Fibroblast of mammary gland (primary cell): ENCODE measurements at places on chromosomes 4 and X.

- no peak for DNase-seq
Measured at GRCh38 chr4:142596595-142596994, 249.5 kb downstream of the INPP4B start.

GRCh38 chrX:133434197-133434820 lies 19.0 kb upstream of the GPC4 start:
- DNase-seq, result no peak

GRCh38 chrX:126575911-126576310 lies 23.3 kb upstream of the DCAF12L1 start:
- no peak for DNase-seq

DNA sequence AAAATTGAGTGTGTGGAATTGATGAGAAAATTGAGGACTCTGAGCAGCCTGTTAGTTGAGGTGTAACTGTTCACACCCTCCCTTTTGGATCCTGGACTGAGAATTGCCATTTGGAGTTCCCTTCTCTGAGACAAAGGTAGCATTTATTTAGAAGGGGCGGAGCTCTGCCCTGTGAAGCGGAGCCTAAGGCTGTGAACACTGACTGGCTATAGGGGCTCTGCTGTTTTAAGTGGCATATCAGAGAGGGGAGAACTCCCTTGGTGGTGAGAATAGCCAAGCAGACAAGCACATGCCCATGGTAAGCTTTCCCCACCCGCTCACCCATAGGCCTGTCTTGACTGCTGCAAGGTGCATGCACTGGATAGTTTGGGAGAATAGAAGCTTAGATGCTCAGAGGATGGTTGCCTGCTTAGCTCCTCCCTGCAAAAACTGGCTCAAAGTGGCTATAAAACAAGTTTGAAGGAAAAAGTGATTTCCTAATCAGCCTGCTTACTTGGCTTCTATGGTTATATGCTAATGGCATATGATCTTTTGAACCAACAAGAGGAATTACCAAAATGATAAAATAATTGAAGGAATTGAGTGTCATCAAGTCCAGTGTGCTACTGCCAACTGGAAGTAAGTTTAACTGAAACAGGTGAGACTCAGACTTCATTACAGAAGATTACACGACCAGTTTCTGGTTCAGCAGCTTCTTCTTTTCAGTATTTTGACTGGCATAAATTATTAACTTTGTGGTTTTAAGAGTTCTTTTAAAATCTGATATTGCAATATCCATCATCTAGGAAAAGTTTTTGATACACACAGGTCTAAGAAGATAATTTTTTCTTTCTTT lies 108.4 kb downstream of the AFF1 start:
- no peak for DNase-seq

DNA sequence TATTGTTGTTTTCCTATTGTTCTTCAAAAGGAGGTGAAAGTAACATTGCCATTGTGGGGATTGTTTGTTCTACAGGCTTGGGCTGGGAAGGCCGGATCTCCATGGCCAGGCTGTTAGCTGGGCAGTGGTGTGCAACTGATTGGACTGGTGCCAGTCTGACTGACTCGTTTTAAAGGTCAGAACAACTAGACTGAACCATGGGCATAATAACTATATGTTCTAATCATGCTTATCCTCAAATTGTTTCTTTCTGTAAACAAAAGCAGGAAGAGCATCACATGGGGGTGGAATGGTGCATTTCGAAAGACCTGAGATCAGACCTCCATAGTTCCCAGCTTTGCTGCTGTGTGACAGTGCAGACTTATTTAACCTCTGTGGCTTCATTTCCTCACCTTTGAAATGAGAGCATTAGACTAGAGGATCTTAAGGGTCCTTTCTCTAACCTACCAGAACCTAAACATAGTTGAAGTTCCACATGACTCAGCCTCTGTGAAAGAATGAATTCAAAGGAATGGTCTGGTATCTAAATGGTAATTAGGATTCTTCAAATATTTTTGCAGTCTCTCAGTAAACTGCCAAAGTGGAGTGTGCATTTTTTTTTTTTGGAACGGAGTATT lies 66.7 kb upstream of the PGRMC2 start:
- DNase-seq, result peak; percentile 77

- DNase-seq, result peak; percentile 73
Measured at GRCh38 chr4:82798168-82799005, at the start of gene SCD5. SCD5 (minus strand) TSS chr4:82798796; CDS start chr4:82798537, 259 bp downstream.

DNA sequence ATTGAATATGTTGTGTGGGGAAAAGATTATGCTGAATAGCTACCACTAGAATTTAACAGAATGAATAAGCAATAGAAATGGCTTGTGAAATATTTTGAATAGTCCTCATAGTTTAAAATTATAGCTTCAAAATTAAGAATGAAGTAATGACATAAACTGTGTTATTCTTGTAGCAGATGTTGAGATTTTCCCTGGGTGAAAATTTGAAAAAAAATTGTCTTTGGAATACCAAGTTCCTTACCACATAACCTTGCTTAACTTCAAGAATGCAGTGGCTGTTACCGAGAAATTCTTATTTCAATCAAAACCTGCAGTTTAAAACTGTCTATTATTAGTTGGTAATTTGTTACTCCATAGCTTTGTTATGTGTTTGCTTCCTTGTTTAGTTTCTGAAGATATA lies 1268.6 kb downstream of the RAPGEF2 start:
- no peak for DNase-seq

GRCh38 chrX:74797338-74797887 lies 127.8 kb downstream of the NEXMIF start:
- no peak for DNase-seq

GRCh38 chr4:152940461-152940860 lies 4.3 kb downstream of the FHDC1 start:
- DNase-seq, result no peak

GRCh38 chr4:61011051-61011450 lies 189.1 kb upstream of the ADGRL3 start:
- DNase-seq, result no peak

DNA sequence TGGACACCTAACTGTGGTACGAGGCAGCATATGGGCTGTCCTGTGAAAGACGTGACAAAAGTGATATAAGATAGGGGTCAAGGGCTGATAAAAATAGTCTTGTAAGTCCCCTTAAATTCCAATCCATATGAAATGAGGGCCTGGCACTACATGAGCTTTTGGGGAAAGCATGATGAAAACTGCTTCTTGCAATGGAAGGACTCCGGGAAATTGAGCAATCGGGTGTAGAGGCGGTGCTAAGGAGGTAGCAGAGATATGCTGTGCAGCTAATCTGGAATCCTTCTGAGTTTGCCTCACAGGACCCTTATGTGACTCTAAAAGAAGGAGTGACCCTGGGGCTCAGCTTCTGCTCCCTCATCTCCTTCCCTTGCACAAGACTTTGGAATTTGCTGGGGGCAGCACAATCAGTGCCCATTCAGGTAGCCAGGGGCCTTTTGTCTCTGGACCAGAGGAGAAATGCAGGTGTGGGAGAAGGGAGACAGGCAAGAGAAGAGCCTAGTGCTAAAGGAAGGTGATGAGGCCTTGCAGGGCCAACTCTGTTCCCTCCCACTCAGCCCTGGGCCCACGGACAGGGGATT lies 12.8 kb downstream of the CLDN2 start:
- peak; percentile 42 for DNase-seq

GRCh38 chrX:70032792-70033191 lies 16.9 kb downstream of the AWAT2 start:
- no peak for DNase-seq

DNA sequence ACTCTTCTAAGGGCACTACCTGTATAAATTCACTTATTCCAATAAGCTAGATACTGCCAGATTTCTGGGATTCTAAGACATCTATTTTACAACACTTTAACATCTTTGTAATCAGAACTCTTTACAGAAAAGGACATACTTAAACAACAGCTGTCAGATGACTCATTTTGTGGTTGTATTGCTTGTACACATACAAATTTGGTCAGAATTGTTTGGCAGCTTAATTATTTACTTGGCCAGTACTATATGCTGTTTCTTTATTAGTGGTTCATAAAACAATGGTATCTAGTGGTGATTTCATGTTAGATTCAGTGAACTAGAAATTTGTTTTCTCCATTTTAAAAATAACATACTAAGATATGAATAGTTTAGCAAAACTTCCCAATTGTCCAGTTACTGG lies 27.2 kb downstream of the PALLD start:
- DNase-seq, result peak; percentile 92

DNA sequence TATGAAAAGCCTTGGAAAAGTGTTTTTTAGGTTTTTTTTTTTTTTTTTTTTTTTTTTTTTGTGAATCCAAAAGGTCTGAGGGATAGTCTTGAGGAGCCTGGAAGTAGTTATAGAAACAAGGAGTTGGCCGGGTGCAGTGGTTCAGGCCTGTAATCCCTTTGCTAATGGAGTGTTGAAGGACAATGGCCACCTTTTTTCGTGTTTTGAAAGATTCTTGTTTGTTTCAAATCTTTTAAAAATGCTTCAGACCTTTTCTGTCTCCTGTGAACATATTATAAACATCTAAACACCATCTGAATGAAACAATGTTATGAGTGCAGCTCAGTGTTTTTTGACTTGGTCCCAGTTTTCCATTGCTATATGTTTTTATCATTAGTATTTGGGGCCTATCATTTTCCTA lies 177.8 kb downstream of the SOWAHB start:
- DNase-seq, result no peak

GRCh38 chrX:9532349-9532748 lies 67.5 kb downstream of the TBL1X start:
- DNase-seq, result peak; percentile 65

DNA sequence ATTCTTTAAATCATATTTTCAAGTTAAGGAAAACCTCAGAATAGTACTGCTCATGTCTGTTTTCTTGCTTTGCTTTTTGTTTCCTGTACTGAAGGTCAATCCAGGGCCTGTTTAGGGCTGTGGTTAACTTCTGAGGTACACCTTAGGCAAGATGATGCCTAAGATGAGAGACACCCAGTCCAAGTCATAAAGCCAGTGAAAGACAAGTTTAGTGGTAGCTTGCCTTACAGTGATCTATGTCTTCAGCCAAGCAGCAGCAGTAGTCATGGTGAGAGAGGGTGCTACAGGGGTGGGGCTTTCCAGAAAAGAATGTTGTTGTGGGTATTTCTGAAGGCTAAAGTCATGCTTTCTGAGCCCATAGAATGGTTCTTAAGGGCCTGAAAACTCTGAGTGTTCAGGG lies 173.7 kb downstream of the VSIG4 start:
- no peak for DNase-seq

DNA sequence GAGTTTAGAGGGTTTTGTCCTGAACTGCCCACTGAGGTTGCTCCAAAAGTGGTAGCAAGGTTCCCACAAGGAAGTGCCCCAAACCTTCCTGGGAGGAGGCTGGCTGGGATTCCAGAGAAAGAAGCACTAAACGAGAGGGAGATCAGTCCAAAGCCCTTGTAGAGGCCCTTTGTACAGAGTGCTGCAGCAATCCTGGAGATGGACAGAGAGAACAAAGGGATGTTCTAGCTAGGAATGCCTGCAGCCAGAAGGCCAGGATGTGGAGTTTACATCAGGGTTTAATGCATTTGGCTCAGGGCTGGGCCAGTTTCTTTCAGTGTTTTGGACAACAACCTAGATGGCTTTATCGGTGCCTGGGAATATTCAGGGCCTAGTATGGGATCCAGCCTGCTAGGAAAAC lies 2155.1 kb upstream of the AGA start:
- no peak for DNase-seq

- no peak for DNase-seq
Measured at GRCh38 chrX:140086691-140087090, 121.4 kb upstream of the CXorf66 start.

DNA sequence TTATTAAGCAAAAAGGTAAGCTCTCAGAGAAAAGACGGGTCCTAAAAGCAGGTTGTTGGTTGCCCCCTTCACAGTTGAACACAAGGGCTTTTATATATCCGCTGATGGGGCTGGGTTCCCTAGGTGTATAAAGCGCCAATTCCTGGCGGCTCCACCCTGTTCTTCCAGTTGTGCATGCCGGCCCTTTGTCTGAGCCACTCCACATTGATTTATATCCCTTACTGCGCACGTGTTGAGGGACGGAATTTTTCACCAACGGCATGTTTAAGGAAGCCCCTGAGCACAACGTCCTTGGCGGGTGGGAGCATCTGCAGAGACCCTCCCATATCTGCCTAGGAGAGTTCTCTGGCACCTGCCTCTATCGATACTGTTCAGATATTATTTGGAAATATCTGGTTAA lies 135.7 kb downstream of the DTHD1 start:
- DNase-seq, result no peak

GRCh38 chr4:128600996-128601871 lies 208.3 kb upstream of the JADE1 start:
- DNase-seq, result peak; percentile 100

DNA sequence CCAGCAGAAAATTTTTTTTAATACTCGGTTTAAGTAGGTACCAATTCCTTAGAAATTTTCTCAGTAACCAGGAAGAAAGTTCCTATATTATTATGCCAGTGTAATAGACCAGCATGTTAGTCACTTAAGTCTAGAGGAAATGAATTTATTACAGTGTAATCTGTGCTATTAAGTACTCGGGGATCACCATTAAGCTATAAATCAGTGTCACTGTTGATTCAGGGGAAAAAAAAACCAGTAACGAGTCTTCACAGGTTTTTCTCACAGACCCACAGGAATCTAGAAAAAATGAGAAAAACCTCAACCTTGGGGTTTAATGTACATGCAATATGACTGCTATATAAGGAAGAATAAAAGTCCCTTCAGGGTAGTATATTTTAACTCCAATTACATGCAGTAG lies 138.3 kb upstream of the IL1RAPL2 start:
- no peak for DNase-seq

DNA sequence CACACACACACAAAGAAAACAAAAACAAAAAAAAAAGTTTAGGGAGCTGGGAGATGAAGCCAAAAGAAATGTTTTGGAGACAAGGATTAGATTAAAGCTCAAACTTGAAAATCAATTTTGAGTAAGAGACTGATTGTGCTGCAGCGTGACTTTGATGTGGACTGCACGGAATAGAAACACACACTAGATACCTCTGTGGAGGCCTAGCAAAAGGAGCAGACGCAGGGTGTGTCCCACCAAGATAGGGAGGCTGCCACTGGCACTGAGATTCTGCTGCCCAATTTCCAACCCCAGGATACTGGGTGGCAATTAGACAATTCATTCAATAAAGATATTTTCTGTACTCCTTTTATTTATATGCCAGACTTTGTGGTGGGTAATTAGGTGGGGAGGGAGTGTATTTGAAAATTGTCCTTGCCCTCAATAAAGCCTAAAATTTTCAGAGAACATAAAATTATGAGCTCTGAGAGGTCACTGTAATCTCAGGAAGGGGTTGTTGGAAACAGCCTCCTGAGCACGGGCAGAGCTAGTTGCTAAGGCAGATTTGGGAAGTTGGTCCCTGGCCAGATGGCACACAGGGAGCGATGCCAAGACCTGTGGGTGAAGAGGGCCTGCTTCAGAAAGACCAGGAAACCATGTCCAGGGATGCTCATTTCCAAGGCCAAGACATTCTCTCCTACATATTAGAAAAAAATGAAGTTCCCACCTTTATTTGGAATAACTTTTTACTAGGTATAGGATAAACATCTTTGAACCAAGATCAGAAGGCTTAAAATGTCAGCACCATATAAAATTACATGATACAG lies 1.9 kb upstream of the PPP3CA start:
- DNase-seq, result peak; percentile 35
